ENCODE measurements at places on chromosomes 4 and X.

GRCh38 chr4:162410854-162411253 is 247.1 kb upstream of the FSTL5 start:
- no peak for DNase-seq

GRCh38 chr4:91734682-91735081 is 569.1 kb upstream of the GRID2 start:
- DNase-seq = no peak

- DNase-seq = peak; percentile 57
These were observed 63.1 kb downstream of the TSC22D3 start for GRCh38 chrX:107712231-107713202.

DNA sequence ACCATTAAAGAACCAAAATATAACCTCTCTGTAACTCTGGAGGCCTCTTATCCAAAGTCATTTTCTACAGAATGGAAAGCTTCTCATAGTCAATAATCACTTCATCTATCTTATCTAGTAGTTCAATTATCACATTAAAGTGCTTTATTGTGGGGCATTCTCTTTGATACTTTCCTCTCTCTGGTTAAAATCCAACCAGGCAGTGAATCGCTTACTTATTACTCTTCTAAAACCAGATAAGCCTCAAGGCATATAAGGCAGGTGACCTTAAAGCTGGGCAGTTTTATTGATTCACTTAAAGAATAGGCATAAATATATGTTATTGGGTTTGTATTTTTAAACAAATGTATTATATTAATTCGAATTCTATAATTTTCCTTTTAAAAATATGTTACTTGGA is 2162.1 kb upstream of the TENM3 start:
- DNase-seq = no peak

- no peak for DNase-seq
These were observed 178.6 kb downstream of the NAA11 start for GRCh38 chr4:79147251-79147650.

DNA sequence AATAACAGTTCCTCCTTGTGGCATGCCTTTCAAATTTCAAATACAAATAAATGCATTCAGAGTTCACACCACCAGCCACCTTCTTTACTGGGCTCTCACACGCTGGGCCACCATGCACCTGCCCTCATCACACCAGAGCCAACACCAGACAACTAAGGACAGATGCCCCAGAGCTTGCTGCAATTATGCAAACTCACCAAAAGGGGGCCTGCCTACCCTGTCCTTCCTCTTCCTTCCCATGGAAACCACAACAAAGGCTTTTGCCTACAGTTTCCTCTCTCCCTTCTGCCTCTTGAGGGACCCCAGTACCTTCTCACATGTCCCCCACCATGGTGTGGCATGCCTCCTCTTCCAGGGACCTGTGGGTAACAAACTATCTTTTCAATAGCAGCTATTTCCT is 1333.9 kb upstream of the TENM3 start:
- DNase-seq = no peak

DNA sequence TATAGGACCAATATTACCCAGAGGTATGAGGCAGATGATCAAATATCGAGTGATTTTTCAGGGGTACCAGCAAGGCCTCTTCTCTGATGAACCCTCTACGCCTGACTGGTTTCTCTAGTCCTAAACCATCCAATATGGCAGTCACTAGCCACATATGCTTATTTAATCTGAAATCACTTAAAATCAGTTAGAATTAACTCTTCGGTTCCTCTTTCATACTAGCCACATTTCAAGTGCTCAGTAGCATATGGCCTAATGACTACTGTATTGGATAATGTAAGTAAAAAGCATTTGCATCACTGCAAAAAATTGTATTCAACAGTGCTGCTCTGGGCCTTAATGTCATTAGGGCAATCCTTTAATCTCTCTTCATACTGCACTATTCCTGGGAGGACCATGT is 4.4 kb upstream of the APBB2 start:
- DNase-seq = no peak

GRCh38 chrX:40637687-40638086 is 9.7 kb downstream of the CXorf38 start:
- no peak for DNase-seq

DNA sequence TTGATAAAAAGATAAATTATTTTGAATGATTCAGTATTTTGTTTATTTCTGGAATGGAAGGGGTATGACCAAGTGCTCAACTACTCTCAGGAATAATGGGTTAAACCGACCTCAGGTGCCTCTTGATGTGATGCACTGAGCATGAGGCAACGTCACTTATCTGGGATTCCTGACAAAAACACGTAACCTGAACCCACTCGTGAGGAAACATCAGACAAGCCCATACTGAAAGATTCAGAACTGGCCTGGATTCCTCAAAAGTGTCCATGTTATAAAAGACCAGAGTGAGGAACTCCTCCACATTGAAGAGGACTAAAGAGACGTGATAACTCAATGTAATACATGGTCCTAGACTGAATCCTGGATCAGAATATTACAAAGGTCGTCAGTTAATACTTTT is 144.0 kb downstream of the FNIP2 start:
- no peak for DNase-seq

DNA sequence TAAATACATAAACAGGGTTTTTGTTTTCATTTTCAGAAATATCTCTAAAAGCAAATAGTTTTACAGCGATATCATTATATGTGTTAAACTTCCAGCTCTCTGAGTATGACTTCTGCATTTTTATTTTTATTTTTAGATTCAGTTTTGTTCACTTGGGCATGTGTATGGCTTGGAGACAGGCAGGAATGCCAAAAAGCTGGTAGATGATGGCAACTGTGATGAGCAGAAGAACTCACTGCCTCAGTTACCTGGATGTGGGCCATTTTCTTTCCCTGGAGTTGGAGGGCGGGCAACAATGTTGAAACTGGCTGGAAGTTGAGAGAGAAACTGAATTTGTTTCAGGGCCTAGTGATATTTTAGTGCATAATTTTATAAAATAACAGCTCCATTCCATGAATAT is 266.4 kb downstream of the ARHGAP24 start:
- no peak for DNase-seq

DNA sequence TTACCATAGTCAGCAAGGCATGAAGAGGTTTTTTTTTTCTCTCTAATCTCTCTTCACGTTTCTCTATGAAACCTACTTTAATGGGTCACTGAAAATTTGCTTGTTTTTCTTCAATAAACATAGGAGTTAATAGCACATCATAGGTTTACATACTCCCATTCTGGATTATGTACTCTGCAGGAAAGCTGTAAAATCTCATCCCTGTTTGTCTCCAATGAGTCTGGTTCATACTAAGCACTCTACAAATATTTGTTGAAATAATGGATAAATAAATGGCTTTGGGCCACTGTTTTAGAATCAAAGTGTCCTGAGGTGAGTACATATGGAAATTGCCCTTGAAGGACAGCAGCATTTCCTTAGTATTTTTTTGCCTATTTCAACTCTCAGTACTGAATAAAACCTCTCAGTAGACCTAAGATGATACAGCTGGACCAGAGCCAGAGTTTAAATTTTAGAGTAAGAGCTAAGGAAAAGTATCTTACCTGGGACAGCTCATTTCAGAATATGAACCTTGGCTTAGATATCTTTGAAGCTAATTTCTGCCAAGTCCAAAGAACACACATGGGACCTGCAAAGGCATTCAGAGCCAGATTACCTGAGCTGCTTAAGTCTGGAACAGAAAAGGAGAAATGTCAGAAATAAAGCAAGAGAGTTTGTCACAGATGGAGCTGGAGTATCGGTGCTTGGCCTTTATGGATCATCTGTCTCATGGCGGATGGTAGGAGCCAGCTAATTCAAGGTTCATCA is 34.4 kb downstream of the PF4 start:
- DNase-seq = no peak

DNA sequence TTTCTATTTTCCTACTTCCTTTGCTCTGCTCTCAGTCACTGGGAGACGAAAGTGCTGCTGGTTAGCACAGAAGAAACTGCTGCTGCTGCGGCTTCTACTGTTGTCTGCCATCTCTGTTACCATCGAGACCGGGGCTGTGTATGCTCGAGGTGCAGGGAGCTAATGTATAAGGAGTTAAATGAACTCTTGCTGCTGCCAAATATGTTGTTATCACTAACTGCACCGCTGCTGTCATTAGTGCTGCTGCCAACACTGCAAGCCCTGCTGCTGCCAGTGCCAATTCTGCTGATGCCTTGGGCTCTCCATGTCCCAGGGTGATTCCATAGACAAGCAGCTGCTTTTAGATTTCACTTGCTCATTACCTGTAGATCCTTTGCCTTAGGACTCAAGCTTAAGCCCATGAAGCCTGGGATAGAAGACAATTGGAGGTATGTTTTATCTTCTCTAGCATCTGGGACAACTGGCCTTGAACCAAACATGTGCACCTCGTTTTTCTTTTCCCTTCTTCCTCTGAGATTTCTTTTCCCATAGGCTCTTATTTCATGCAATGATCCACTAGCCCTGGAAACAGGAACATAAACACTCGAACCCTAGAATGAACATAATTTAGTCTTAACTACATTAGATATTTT is 107.8 kb downstream of the CCSER1 start:
- no peak for DNase-seq

DNA sequence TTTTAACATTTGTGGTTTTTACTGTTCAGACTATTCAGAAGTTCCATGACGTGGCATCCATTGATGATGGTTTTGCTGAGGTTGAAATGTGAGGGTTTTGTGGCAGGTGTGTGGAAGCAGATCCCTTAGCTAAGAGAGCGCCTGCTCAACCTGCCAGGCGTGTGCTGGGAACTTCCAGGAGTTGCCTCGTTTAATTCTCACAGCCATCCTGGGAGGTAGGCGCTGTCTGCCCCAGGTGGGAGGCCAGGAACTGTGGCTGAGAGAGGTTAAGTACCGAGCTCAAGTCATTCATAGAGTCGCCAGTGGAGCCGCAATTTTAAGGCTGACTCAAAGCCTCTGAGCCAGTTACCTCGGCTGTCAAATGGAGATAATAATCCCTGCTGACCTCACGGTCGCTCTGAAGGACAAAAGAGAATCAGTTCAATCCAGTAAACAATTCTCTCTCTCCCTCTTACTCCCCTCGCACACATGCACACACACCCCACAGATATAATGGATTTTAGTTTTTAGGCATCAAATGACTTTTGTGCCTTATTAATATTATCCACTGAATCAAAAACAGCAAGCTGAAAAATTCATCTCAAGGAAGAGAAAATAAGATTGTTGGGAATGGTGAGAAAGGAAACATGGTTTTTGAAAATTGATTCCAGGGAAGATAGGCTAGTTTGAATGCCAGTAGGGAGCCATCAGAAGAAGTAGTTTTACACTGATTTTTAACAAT is 171.3 kb downstream of the PTTG2 start:
- DNase-seq = peak; percentile 70

DNA sequence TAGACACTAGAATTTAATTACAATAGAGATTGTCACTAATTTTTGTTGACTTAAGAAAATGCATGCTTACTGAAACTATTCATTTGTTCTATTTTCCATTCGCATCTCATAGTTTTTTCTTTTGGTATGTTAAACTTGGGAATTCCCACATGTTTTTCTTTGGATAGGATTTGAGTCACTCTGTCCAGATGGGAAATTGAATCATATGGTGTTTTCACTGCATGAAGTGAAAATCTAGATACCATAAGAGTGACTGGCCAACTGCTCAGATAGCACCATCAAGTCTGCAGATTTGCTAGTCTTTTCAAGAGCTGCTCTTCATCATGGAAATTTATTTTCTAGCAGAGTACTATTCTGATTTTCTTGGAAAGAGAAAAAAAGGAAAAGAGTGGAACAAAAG is 172.6 kb downstream of the FAM47B start:
- DNase-seq = no peak

DNA sequence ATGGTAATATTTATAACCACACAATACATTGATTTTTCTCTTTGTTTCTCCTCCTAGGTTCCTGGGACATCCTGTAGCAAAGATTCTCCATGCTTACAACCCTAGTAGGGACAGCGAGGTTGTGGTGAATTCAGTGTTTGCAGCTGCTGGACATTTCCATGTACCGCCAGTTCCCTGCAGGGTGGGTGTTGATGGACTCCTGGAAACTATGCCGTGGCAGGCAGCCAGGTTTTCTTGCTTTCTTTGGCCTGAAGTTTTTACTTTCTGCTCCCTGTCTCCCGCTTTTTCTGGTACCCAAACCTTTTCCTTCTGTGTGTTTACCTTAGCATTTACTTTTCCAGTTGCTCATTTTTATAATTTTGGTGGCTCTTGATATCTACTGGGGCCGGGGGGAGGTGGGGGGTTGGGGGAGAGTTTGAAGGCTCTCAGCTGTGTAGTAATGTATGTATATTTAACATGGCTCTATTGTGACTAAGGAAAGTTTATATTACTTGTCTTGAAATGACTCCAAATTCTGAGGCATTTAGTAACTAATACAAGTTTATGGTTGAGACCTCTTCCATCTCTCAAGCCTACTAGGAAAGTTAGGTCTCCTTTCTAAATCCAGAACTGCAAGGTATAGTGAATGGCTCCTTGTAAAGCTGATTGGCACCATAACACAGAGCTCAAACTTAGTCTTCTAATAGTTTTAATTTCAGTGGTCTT is 89.7 kb downstream of the TMEM131L start:
- DNase-seq = no peak

- DNase-seq = no peak
These were observed 93.7 kb downstream of the MXRA5 start for GRCh38 chrX:3252744-3253143.

- DNase-seq = no peak
These were observed 22.3 kb downstream of the PJA1 start for GRCh38 chrX:69142788-69143469.

- no peak for DNase-seq
These were observed 28.6 kb upstream of the SLC10A4 start for GRCh38 chr4:48454591-48454990.

- DNase-seq = no peak
These were observed 58.0 kb downstream of the CLOCK start for GRCh38 chr4:55488716-55489115.

- DNase-seq = no peak
These were observed 124.2 kb upstream of the DGKK start for GRCh38 chrX:50594788-50595187.

DNA sequence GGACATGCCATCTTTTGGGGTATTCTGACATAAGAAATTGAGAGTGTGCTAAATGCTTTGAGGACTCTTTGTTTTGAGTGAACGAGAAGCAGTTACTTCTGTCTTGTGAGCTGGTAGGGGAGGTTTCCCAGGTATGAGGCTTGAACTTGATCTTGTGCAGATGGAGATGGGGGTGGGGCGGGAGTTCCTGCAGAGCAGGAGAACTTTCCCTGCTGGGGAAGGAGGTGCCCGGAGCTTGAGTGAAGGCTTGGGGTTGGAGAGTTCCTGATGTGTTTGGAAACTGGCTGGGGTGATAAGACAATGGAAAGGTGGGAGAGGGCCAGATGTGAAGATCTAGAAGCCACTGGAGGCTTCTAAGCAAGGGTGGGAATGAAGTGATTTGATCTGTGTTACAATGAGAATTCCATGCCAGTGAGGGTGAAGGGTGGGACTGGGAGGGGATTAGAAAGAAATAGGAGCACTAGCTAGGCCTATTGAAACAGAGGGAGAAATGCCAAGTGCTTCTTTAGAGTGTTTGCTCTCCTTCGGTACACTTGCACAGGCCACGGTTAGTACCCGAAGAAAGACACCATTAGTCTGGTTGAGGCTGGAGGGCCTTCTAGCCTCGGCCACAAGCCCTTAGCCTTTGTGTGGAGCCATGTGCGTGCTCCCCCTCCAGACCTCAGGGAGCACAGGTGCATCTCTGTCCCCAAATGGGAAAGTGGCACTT is 103.5 kb upstream of the STOX2 start:
- no peak for DNase-seq

All from effector memory CD4-positive, alpha-beta T cell (primary cell).